ENCODE measurements at places on chromosomes 6 and 20. TPM values are rescaled to one million over a fixed set of nuclear protein-coding genes. Genes with fewer than 3 reads are reported as not detected.

Gene BHLHE23
- total RNA-seq = 0.33 TPM

Gene CDH26
- not detected for total RNA-seq

Gene PAK1IP1
- total RNA-seq = 26.0 TPM

DNA sequence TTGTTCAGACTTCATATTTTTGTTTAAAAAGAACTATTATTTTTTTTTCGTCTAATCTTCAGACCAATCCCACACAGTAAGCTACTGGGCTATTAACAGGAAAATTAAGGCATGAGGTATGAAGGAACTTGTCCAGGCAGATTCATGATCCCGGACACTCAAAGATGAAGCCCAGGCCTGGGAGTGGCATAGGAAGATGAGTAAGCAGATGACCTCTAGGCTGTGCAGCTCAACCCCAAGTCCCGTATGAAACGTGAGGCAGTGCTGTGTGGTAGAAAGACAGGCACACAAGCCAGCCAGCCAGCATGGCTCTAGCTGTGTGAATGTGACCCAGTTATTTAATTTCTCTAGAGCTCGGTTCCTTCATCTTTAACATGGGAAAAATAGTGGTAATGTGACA is 231.9 kb downstream of the CLIC5 start:
- DNase-seq = no peak
- no peaks in the 10 kb centered on the region for H3K4me1 ChIP-seq
- H3K27ac ChIP-seq = no peak overlapping the region
- H3K27me3 ChIP-seq = no peaks in the 10 kb centered on the region
- no peak overlapping the region for H3K4me3 ChIP-seq

DNA sequence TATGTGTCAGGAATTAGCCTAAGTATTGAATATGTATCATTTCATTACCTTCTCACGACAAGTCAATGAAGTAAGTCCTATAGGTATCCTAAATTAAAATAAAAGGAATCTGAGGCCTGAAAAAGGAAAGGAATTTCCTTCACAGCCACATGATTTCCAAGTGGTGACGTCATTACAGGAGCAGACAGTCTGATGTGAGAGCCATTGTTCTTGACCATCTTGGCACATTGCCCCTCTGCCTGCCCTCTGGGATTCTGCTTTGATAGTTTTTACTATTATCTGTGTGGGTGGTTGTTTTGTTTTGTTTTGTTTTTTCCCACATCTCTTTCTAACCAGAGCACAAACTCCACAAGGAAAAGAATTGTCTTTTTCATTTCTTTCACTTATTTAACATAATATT is 219.8 kb upstream of the UFL1 start:
- H3K4me3 ChIP-seq = no peak overlapping the region
- H3K4me1 ChIP-seq = no peaks in the 10 kb centered on the region
- no peaks in the 10 kb centered on the region for H3K36me3 ChIP-seq
- no peak overlapping the region for H3K27ac ChIP-seq

- H3K27ac ChIP-seq = no peak overlapping the region
- H3K27me3 ChIP-seq = no peaks in the 10 kb centered on the region
- peaks cover 33% of the 10 kb centered on the region for H3K4me1 ChIP-seq
- no peak for DNase-seq
- no peaks in the 10 kb centered on the region for H3K36me3 ChIP-seq
Observed at GRCh38 chr6:6395581-6396197, 75.2 kb upstream of the F13A1 start.

DNA sequence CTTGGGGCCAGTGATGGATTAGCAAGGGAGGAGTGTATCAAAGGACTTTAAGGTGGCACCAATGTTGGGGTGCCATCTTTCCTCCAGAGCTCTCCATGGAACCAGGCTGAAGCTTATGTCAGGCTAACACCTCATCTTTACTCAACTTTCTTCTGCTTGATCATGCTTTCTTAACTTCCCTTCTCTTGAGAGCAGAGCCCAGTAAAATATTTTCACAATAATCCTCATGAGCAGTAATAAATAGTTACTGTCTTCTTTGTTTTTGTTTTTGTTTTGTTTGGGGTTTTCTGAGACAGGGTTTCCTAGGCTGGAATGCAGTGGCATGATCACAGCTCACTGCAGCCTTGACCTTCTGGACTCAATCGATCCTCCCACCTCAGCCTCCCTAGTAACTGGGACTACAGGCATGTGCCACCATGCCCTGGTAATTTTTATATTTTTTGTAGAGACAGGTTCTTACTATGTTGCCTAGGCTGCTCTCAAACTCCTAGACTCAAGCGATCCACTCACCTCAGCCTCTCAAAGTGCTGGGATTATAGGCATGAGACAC is 127.9 kb upstream of the TOP1 start:
- H3K27ac ChIP-seq = no peak overlapping the region
- no peak for DNase-seq
- H3K36me3 ChIP-seq = no peaks in the 10 kb centered on the region
- H3K4me3 ChIP-seq = no peak overlapping the region
